Activated gamma-delta T cell (primary cell): ENCODE measurements at places on chromosomes 1 and 21.

DNA sequence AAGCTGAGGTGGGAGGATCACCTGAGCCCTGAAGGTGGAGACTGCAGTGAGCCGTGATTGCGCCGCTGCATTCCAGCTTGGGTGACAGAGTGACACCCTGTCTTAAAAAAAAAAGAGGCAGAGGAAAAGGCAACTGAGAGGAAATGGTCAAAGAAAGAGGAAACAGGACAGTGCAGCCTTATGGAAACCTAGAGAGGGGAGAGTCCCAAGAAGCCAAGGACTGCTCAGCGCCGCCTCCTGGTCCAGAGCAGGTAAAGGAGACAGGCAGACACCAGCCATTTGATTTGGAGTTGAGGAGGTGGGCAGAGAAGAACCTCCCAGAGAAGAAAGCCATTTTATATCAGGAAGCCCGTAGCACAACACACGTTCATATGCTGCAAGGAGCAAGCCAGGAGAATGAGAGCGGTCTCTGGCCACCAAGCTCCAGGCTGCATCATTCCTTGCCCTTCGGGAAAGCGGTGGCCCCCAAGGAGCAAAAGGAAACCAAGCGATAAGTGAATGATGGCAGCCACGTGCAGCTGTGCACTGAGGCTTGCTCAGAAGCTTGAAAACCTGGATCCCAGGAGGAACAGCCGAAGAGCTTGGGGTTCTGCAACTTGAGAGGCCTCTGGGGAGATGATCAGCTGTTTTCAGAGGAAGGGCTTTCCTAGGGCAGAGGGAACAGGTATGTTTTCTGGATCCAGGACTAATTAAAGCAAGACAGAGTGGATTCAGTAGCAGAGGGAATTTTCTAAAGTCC is 33.7 kb downstream of the LRRC42 start:
- DNase-seq, result no peak

DNA sequence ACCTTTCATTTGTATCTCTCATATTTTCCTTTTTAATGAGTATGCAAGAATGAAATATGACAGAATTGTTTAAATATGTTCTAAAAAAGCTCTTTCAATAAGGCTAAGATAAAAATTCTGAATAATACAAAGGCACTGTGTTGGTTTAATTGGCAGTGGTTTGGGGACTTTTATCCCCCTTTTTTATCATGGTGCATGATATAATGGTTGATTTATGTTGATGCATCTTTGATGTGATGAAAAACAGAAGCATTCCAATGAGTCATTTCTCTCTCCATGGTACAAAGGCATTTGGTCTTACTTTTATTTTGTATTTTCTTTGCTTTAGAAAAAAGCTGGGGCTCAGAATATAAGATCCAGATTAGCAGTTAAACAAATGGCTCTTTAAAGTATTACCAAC is 127.2 kb upstream of the GREM2 start:
- no peak for DNase-seq

DNA sequence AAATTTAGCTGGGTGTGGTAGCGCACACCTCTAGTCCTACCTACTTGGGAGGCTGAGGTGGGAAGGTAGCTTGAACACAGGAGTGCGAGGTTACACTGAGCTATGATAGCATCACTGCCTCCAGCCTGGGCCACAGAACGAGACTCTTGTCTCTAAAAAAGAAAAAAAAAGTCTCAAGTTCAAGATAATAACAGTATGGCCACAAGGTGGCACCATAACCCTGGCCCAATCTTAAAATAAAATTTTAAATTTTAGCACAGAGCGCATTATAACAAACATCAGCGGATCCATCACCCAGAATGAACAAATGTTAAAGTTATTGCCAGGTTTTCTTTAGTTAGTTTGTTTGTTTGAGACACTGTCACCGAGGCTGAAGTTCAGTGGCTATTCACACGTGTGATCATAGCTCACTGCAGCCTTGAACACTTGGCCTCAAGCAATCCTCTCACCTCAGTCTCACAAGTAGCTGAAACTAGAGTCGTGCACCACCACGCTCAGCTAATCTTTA is 2.9 kb upstream of the HTR6 start:
- DNase-seq, result no peak

DNA sequence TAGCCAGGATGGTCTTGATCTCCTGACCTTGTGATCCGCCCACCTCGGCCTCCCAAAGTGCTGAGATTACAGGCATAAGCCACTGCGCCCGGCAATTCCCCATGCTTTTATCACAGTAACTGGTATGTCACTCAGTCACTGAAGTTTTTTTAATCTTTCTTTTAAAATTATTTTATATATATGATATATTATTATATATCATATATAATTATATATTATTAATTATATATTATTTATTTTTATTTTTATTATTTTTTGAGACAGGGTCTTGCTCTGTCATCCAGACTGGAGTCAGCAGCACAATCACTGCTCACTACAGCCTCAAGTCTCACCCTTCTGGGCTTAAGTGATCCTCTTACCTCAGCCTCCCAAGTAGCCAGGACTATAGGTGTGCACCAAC is 18.3 kb downstream of the RC3H1 start:
- DNase-seq, result no peak
